Kidney (tissue), 22 donors: ENCODE measurements at places on chromosomes 1 and 21. TPM values are rescaled to one million over a fixed set of nuclear protein-coding genes. Genes with fewer than 3 reads are reported as not detected.

Gene SPOCD1
- 0.98 TPM for total RNA-seq

DNA sequence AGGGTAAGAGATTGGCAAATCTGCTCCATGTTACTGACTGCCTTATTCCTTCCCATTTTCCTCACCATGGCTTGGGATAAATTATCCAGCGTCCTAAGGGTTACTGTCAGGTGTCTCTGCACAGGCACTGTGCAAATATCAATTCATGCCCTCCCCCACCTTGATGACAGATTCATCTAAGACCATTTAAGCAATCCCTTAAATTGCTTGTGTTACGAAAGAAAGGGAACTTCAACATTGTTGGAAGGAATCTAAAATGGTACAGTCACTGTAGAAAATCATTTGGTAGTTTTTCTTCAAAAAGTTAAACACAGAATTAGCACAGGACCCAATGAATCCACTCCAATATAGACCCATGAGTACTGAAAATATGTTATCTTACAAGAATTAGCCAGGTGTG lies 17.6 kb upstream of the MTARC2 start:
- no peak overlapping the region for H3K27ac ChIP-seq
- H3K36me3 ChIP-seq, result no peaks in the 10 kb centered on the region
- H3K27me3 ChIP-seq, result no peaks in the 10 kb centered on the region
- no peak for DNase-seq

DNA sequence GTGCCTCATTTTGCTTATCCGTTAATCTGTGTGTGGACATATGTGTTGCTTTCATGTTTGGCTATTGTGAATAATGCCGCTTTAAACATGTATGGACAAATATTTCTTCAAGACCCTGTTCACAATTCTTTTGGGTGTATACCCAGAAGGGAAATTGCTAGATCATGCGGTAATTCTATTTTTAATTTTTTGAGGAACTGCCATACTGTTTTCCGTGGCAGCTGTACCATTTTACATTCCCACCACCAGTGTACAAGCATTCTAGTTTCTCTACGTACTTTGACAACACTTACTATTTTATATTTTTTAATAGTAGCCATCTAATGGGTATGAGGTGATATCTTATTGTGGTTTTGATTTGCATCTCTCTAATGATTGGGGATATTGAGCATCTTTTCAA lies 7.1 kb upstream of the NID1 start:
- no peak overlapping the region for H3K27ac ChIP-seq
- no peaks in the 10 kb centered on the region for H3K36me3 ChIP-seq
- peaks cover 5% of the 10 kb centered on the region for H3K4me1 ChIP-seq
- no peaks in the 10 kb centered on the region for H3K27me3 ChIP-seq
- no peak overlapping the region for H3K4me3 ChIP-seq
- no peak for DNase-seq

DNA sequence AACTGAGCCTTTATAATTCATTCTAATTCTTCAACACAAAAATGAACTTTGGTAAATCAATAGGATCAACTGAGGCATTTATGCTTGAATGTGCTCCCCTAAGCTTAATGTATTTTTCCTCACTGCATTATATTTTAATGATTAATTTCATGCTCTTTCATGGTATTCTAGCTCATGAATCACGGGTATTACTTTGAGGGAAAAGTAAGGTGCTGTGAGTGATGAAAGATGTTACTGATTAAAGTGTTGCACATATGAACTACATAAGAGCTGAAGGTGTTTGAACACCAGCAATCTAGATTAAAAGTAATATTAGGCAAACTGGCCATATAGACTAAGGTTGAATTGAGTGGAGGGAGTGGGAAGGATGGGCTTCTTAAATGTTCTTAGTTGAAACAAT lies 1.9 kb downstream of the DPYD start:
- no peaks in the 10 kb centered on the region for H3K4me1 ChIP-seq
- H3K4me3 ChIP-seq, result no peak overlapping the region
- no peaks in the 10 kb centered on the region for H3K36me3 ChIP-seq
- no peaks in the 10 kb centered on the region for H3K27me3 ChIP-seq
- no peak overlapping the region for H3K27ac ChIP-seq
- no peak for DNase-seq

Gene IQGAP3
- total RNA-seq, result 1.7 TPM
